ENCODE measurements at places on chromosomes 16 and 17.

DNA sequence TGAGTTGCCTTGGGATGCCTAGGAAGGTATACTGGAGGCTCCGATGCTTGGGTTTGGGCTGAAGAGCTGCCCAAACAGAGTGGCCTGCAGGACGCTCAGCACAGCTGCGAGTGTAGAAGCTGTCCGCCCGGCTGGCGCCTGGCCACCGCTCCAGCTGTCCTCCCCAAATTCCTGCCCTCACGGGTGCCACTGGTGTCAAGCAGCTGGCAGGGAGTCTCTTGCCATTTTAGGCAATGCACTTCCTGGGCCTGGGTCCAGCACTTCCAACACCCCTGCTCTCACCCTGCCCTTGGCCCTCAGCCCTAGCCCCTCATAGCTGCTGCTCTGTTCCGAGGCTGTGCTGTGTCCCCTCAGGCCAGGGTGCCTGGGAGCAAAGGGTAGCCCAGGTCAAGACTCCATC is 5.2 kb upstream of the PKMYT1 start:
- no peak for DNase-seq

GRCh38 chr17:82826956-82827355 is 12.9 kb downstream of the ZNF750 start:
- DNase-seq, result no peak

- DNase-seq, result no peak
Observed at GRCh38 chr17:30939051-30939689, 17.4 kb downstream of the ADAP2 start.

- DNase-seq, result no peak
Observed at GRCh38 chr17:4247361-4247970, 16.3 kb downstream of the ANKFY1 start.

- DNase-seq, result no peak
Observed at GRCh38 chr17:65684631-65685030, 123.2 kb upstream of the AXIN2 start.

- DNase-seq, result no peak
Observed at GRCh38 chr17:17467016-17467415, 9.8 kb upstream of the MED9 start.

DNA sequence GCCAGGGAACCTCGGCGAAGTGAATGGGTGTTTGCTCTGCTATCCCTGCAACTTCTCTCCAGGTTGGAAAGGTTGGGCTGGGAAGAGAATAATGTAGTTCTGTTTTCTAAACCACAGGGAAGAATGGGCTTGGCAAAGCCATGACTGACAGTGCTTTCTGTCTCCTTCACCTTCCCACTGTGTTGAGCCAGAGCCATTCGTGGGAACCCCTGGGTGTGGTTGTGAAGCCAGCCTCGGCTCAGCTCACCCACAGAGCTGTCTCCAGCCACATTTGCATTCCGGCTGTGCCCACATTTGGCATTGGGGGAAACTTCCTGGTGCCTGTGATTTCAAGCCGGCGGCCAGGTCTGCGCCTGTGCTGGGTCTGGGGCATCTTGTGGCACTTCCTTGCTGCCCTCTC is 39.9 kb downstream of the BAIAP2 start:
- no peak for DNase-seq

DNA sequence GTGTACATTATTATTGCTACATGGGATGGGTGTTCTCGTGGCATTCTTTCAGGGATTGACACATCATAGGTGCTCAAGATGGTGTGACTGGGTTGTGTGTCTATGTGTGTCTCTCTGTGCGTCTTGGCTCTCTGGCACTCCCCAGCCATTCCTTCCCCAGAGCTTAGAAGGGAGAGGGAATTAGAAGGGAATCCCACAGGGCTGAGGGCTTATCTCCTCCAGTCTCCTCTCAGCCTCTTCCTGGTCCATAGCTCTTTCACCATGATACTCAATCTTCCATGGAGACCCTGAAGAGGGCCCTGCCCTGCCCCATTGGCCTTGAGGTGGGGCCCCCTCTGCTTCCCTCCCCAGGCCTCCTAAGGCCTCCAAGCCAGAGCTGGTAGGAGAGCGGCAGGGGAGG is 52.0 kb downstream of the MRM1 start:
- DNase-seq, result no peak

- no peak for DNase-seq
Observed at GRCh38 chr17:18139949-18140348, 31.4 kb downstream of the MYO15A start.

GRCh38 chr17:30005709-30006320 is 64.4 kb downstream of the EFCAB5 start:
- DNase-seq, result no peak

DNA sequence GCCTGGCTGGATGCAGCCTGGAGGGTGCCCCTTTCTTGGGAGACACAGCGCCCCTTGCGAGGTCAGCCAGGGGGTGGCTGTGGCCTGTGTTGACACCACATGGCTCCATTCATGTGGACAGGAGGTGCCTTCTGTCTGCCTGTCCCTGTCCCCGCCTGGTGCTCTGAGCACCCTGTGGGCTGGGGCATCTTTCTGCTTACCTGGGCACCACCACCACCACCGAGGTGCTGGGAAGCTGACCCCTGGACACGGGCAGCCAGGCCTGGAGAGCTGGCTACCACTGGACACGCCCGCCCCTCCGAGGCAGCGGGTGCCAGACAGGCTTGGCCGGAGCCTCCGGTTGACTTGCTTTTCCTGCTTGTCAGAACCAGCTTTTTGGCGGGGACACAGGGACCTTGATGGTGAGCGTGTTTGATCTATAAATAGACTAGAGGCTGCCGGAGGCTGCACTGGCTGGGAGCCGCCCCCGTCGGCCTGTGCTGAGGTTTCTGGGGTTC is 121.3 kb upstream of the GSE1 start:
- no peak for DNase-seq

DNA sequence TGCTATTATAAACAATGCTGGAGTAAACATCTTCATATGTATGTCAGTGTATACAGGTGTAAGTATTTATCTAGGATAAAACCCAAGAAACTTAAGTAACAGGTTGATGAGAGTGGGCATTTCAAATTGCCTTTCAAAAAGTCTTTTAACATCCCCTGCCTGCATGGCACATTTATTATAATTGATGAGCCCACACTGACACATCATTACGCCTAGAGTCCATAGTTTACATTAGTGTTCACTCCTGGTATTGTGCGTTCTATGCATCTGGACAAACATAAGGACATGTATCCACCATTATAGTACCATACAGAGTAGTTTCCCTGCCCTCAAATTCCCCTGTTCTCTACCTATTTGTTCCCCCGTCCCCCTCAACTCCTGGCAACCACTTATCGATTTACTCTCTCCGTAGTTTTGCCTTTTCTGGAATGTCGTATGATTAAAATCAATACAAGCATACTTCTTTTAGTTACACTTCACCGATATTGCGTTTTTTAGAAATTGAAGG is 53.7 kb downstream of the NACA2 start:
- no peak for DNase-seq

- DNase-seq, result no peak
Observed at GRCh38 chr16:80997139-80997798, 9.4 kb downstream of the CMC2 start.

DNA sequence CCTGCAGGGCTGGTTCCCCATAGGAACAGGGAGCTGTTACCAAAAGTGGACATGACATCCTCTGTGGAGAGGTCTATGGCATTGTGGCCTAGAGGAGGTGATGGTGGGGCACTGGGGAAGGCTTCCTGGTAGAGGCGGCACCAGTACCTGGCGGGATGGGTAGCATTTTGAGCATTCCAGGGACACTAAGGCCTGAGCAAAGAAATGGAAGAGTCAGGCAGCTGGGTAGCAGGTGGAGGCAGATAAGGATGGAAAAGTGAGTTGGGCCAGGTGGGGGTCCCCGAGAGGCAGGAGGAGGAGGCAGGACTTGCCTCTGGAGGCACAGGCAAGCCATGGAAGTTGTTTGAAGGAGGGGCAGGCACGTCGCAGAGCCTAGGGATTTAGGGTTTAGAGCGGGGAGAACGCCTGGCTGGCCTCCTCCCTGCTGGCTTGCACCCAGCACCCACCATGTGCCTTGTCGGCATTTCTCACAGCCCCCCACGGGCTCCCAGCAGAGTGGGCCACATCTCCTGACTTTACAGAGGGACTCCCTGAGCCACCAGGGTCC is 5.1 kb upstream of the ADCY7 start:
- no peak for DNase-seq

DNA sequence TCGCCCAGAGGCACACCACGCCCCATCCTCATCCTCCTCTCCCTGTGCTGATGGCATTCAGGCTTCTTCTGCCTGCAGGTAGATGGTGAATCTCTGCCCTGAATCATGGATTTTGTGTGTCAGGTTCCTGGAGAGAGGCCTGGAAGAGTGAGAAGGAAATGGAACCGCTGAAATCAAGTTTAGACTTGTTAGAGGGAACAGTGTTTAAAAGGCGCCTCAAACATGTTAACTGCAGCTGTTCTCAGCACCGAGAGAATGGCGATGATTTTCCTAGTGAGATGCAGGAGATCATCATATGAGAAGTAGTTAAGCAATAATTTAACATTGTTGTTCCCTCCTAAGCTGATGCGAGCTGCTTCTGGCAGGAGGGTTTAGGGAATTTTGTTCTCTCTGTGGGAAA is 744.4 kb upstream of the EEF2KMT start:
- DNase-seq, result no peak

- DNase-seq, result no peak
Observed at GRCh38 chr16:86601356-86601755, 23.0 kb downstream of the FOXL1 start.

- no peak for DNase-seq
Observed at GRCh38 chr17:44572801-44573200, 15.5 kb downstream of the FZD2 start.

DNA sequence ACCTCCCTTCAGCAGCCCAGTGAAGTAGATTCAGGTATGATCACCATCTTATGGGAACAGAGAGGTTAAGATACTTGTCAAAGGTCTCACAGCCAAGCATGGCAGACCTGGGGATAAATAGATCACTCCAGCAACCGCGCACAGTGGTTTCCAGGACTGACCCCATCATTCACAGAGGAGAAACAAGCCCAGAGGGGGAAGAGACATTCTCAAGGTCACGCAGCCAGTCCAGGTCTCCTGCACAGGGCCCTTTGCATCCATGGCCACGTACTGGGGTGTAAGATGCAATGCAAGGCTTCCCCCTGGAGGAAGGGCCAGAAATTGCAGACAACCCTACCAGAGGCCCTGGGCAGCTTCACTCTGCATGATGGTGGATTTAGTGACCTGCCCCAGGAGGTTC is 19.9 kb downstream of the TLE7 start:
- DNase-seq, result no peak

- DNase-seq, result no peak
Observed at GRCh38 chr16:58853854-58854791, 120.0 kb upstream of the GOT2 start.

DNA sequence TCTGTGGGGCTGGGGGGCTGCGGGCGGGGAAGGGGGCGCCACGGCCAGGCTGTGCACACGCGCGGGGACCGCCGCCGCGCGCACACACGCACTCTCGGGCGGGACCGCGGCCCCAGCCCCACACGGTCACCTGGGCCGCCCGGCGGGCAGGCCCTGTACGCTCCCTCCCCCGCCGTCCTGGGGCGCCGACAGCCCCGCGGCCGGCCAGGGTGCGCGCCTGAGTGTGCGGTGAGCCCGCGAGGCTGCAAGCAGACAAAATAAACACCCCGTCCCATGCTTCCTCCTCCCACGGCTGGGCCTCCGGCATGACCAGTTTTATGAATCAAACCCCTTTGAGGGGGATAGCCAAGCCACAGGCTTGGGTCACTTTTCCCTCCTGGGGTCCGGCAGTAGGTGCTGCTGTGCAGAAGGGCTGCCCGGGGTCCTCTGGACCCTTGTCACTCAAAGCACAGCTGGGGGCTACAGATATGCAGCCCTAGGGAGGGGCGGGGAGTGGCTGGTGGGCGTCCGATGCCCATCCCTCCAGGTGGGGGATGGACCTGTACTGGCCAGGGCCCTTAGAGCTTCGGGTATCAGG is 441 bp downstream of the VASN start:
- DNase-seq, result peak; percentile 32

- DNase-seq, result peak; percentile 40
Observed at GRCh38 chr17:48624544-48625494, 1.3 kb downstream of the HOXB9 start.

DNA sequence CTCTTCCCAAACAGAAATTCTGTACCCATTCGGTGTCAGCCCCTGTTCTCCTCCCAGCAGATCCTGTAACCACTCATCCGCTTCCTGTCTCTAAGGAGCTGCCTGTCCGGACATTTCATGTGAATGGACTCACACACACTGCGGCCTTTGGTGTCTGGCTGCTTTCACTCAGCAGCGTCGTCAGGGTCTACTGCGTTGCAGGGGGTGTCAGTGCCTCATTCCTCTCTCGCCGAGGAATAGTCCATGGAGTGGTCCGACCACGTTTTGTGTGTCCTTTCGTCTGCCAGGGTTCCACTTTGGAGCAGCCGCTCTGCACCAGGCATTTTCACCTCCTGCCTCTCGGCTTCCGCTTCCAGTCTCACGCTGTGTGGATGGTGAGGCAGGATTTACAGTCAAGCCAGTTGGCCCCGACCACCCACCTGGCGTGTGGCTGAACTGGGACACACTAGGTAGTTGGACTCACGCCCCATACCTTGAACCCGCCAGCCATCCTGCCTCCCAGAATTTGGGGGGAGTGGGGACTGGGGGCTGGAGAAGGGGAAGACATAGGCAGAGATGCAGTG is 188.2 kb upstream of the CIBAR2 start:
- no peak for DNase-seq

GRCh38 chr17:47840001-47840741 is 902 bp downstream of the SCRN2 start:
- no peak for DNase-seq

- no peak for DNase-seq
Observed at GRCh38 chr16:66352304-66352703, 14.2 kb upstream of the CDH5 start.

- DNase-seq, result no peak
Observed at GRCh38 chr16:78376452-78376851, 277.0 kb downstream of the WWOX start.

- no peak for DNase-seq
Observed at GRCh38 chr16:48352648-48353390, 32.4 kb downstream of the SIAH1 start.

DNA sequence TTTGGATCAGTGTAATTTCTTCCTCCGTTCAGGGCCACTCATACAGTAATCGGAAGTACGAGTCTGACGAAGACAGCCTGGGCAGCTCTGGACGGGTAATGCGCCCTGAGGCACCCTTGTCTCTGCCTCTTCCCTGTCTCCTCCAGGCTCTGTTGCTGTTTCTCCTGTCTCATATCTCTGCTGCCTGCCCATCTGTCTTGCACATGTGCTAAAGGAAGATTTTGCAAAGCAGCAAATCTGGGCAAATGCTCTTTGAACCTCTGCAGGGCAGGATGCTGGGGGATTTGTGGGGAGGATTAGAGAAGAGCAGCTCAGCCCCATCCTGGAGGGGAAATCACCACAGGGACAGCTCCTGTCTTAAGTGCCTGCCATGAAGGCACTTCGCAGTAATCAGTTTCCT is 32.4 kb upstream of the POLR3E start:
- no peak for DNase-seq

Data from activated naive CD4-positive, alpha-beta T cell treated with anti-CD3 and anti-CD28 coated beads, Interleukin-2, amount 50 U/mL, for 16 hours (primary cell).